ENCODE measurements at places on chromosomes 6 and 20.

DNA sequence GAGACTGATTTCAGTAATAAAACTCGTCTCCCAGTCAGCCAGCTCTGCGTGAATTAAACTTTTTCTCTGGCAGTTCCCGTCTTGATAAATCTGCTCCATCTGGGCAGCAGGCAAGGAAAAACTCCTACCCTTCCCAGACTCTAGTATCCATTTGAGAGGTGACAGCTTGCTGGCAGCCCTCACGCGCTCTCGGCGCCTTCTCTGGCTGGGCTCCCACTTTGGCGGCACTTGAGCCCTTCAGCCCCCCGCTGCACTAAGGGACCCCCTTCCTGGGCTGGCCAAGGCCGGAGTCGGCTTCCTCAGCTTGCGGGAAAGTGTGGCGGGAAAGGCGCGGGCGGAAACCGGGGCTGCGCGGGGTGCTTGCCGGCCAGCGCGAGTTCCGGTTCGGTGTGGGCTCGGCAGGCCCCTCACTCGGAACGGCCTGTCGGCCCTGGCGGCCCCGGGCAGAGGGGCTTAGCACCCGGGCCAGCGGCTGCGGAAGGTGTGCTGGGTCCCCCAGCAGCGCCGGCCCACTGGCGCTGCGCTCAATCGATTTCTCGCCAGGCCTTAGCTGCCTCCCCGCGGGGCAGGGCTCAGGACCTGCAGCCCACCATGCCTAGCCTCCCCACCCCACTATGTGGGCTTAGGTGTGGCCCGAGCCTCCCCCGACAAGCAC lies 21.8 kb upstream of the GMPR start:
- DNase-seq = no peak

- DNase-seq = no peak
Observed at GRCh38 chr20:36306553-36307411, 643 bp downstream of the DLGAP4 start.

- no peak for DNase-seq
Observed at GRCh38 chr6:37657112-37657886, 40.4 kb downstream of the MDGA1 start.

DNA sequence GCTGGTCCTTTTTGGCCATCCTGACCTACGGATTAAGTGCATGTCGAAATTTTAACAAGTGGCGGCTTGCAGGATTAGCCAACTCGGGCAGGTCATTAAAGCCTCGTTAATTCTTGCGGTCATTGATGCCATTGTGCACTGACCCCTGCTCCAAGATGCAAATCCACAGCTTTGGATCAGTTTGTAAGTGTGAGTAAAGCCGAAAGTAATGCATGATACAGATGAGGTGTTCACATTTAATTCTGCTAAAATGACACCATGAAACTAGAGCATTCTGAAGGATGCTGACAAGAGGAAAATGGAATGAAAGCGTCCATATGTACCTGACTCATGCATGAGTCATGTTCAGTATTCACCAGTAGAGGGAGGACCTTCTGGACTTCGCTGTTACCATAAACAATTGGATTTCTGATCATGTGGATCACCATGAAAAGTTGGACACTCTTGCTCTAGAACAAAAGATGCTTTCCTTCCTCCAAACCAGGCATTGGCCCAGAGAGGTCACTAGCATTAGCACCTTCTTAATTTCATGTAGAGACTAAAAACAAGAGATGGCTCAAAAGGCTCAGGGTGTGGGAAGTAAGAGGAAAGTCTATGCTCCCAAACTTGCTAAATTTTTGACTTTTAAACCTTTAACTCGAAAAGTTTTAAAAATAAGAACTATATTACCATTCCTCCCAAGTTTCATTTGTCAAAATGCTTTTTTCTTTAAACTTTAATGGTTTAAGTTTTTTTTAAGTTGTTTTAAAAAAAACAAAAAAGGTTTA lies 48.0 kb downstream of the MUC22 start:
- peak; percentile 83 for DNase-seq

- peak; percentile 25 for DNase-seq
Observed at GRCh38 chr6:47780510-47781356, 1.1 kb upstream of the OPN5 start.

DNA sequence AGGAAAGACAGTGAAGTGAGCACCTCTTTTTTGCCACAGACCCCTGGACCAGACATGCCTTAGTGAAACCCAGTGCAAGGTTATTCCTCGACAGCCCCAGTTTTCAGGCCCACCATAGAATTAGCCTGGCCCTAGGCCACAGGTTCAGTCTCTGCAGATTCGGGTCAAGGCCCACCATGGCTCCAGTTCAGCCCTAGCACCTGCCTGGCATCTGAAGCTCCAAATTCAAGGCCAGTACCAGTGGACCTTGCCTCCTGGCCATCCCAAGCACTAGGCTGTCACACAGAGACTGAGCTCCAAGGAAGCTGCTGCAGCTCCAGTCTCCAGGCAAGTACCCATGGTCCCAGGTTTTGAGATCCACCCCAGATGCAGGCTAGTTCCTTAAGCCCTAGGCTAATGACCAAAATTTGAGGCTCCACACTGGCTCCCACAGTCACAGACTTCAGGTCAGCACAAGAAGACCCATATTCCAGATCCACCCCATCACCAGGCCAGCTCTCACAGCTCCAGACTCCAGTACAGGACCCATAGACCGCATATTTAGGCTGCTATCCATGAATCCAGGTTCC lies 877.5 kb upstream of the ADGRB3 start:
- DNase-seq = no peak

- DNase-seq = peak; percentile 75
Observed at GRCh38 chr6:47169785-47170616, 127.9 kb upstream of the ADGRF1 start.

DNA sequence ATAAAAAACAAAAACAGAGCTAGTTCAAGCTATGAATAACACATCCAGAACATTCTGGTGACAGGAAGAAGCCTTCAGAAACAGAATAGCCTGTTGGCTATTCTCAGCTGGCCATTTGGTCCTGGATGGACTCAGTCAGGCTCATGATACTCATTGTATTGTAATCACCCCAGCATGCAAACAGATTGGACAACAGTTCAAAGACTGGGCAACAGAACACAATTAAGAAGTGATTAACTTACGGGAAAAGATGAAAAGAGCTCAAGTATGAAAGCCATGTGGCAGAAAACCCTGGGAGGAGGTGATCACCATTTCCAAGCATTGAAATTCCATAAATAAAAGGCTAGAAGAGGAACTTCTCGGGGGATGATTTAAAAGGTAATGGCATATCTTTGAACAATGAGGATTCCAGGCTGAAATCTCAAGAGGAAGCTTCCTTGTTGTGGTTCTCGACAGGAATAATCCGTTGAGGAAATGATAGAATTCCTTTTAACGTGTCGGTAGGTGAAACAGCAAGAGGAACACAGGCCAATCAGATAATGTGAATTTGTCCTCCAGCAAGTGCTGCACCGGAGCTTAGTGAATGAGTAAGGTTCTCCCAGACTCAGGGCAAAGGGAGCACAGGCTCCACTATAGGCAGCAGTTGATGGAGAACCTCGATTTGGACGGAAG lies 172.4 kb downstream of the BCAS1 start:
- DNase-seq = no peak

GRCh38 chr6:4545893-4546292 lies 230.3 kb upstream of the CDYL start:
- no peak for DNase-seq

DNA sequence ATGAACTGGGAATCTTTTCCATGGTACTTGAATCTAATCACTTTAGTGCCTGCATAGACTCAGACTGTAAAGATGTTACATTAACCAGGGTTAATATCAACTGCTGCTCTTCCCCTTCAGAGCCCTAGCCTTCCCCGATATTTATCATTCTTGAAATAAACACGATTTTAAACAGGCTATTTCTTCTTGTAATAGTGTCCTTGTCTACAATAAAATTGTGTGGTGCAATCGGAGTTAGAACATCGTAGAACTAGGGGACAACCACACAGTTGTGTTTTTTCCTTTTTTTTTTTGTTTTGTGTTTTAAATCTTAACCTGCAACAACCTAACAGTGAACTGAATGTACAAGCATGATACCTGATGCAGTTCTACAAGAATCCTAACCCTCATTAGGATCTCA lies 4.5 kb downstream of the GJA1 start:
- no peak for DNase-seq

DNA sequence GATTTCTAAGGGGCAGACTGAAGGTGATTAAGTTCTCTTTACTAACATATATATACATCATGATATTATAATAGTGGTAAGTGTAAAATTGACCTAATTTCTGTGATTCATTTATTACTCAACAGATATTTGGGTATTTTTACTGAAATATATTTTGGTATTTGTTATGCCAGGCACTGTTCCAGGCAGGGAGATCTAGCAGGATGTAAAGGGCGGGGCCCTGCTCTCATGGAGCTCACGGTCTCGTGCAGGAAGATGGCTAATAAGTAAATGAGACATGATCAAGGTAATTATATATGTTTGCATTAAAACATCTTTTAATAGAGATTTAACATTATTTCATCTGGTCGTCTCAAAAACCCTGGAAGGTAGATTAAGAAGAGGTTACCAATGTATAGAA lies 27.7 kb downstream of the FAM50B start:
- no peak for DNase-seq

- peak; percentile 95 for DNase-seq
Observed at GRCh38 chr6:12354499-12354898, 64.3 kb downstream of the EDN1 start.

DNA sequence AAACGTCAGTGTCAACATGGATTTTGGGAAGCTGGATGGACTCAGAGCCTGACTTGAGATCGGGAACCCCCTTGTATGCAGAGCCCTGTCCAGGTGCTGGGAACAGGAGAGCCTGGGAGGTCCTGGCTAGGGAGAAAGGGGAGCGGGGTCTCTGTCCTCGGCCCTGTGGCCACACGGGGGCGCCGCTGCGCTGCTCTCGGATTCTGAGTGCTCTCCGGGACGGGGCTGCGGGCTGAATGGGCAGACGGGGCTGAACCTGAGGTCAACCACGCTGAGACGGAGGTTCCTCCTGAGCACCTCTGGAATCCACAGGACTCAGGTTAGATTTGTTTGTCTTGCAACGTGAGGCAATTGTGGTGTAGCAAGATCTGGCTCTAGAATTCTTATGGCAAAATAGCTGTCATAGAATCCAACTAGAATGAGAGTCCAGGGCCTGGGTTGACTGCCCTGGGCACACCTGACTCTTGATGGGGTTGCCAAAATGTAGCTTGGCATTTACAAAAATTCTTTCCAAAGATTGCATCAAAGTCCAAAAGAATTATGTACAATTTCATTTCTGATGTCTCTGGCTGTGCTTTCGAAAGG lies 20.6 kb upstream of the HLA-F start:
- DNase-seq = no peak

- no peak for DNase-seq
Observed at GRCh38 chr6:25446830-25447569, 167.8 kb downstream of the CARMIL1 start.

DNA sequence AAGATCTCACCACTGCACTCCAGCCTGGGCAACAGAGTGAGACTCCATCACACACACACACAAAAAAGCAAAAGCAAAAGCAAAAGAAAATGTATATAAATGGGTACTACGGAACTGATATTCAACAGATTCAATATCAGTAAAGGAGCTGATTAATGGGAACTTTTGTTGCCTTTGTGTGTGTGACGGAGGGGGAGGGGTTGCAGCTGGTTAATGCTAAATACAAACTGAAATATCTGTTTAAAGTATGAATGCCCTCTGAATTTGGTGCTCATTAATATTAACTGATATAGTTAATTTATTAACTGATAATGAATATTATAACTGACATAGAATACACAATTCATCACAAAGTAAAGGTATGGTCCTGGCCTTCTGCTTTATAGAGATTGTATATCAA lies 8.4 kb downstream of the NCOA6 start:
- no peak for DNase-seq

DNA sequence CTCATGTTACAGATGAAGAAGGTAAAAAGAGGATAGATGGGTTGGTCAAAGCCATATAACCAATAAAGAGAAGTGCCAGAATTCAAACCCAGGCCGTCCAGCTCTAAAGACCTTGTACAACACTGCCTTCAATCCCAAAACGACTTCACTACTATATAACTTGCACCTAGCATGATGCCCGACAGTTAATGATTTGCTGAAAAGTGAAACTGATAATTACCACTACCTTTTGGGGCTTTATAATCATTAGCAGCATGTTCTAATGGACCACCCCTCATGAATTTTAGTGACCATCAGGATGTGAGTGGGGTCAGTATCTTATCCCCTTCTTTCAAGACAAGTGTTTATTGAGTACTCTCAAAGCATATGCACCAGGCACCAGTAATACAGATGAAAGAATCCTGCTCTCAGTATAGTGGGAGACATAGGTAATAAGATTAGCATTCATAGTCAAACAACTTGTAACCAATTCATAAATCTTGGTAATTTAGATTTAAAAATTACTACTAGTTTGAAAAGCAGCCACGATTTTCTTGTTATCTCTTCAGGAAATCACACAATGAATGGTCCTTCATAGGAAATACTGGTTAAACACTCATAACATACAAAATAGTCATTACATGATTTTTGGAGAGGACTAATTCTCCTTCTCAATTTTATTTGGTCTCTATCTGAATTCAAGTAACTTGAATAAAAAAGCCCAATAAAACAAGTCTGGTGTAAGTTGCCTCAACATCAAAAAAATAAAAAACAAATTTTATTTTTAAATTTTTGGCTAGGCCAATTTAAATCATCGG lies 98.0 kb downstream of the EPB41L2 start:
- DNase-seq = no peak

GRCh38 chr20:46349742-46350056 lies 41.4 kb upstream of the CDH22 start:
- DNase-seq = no peak

GRCh38 chr6:134593887-134594286 lies 276.0 kb upstream of the SGK1 start:
- no peak for DNase-seq

- DNase-seq = no peak
Observed at GRCh38 chr6:84062519-84063154, 29.1 kb downstream of the MRAP2 start.

DNA sequence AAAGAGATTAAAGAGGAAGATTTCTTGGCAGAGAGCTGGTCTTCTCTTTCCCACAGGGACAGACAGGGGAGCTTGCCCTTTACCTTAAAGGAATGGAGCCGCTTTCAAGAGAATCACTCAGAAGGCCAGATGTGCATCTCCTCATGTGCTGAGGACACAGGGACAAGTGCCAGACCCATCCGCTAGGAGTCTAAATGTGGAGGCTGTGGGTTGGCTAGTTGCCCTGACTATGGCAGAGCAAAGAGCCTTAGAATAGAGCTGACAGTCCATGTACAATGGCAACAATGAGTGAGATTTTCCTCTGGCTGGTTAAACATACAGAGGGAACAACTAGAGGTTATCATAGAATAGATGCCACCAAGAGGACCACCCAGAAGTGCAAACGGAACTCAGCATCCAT lies 7.3 kb upstream of the DOK5 start:
- no peak for DNase-seq

DNA sequence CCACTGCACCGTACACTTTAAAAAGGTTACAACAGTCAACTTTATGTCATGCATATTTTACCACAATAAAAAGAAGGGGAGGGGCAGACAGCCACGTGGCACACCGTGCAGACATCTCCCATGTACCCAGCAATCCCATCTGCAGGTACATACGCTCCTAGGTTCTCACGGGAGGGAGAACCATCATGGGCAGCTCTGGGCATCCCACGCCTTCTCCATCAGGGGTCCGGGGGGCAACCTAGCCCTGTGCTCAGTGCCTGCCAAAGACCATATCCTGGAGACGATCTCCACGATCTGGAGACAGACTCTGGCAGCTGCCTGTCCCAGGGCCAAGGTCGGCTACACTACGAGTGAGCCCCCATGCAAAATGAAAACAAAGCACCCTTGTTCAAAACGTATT lies 2.5 kb upstream of the BNIP5 start:
- no peak for DNase-seq

- no peak for DNase-seq
Observed at GRCh38 chr6:26048590-26048989, 38.6 kb upstream of the HFE start.

- DNase-seq = no peak
Observed at GRCh38 chr6:49915035-49915434, 48.7 kb upstream of the CRISP1 start.
